ENCODE measurements at places on chromosomes 7 and 10.
A peak's percentile ranks its signal among the peaks of the same experiment; 100 is the strongest.

DNA sequence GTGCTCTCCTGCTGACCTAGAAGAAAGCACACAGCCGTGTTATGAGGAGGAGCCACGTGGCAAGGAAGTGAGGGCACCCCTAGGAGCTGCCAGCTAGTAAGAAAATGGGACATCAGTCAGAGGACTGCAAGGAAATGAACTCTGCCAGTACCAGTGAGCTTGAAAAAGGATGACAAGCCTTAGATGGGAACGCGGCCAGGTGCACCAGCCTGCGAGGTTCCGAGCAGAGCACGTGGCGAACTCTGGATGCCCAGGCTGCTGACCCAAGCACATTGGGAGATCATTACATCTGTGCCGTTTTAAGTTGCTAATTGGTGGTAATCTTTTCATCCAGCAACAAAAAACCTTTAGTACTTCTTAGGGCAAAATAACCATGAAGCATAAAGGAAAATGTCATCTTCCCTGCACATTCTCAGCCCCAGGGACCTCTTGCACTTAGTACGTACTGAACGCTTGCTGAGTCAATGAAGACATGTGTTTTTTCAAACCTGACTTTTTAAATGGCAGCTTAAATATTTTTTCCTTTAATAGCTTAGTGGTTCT lies 69.4 kb downstream of the AMZ1 start:
- peaks cover 72% of the 10 kb centered on the region for H3K36me3 ChIP-seq
- H3K4me3 ChIP-seq = peak overlapping the region; percentile 60
- H3K4me1 ChIP-seq = peaks cover 60% of the 10 kb centered on the region
- H3K27ac ChIP-seq = peak overlapping the region; percentile 96
- H3K27me3 ChIP-seq = no peaks in the 10 kb centered on the region
- no peak for ATAC-seq

- H3K4me1 ChIP-seq = peaks cover 44% of the 10 kb centered on the region
- ATAC-seq = peak; percentile 76
- H3K27ac ChIP-seq = peak overlapping the region; percentile 75
- H3K27me3 ChIP-seq = no peaks in the 10 kb centered on the region
- no peak overlapping the region for H3K4me3 ChIP-seq
Measured at GRCh38 chr10:88932539-88933256, 19.9 kb downstream of the ACTA2 start.

DNA sequence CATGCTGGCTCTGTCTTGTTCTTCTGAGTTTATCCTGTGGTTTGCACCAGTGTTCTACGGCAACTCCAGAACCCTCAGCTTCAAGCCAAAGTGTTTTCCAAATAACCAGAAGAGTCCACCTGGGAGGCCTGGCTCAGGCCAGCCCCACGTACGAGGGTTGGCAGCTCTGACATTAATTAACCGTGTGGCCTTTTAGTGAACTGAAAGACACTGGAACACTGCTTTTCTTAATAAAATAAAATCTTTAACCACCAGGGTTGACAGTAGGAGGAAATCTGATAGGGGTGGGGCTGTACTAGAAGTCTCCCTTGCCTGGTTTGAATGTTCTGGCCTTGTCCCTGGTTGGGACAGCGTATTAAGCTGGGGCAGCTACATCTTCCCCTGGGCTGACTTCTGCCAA lies 64.9 kb downstream of the SYPL1 start:
- H3K27me3 ChIP-seq = no peaks in the 10 kb centered on the region
- ATAC-seq = no peak
- no peaks in the 10 kb centered on the region for H3K36me3 ChIP-seq
- H3K27ac ChIP-seq = no peak overlapping the region

DNA sequence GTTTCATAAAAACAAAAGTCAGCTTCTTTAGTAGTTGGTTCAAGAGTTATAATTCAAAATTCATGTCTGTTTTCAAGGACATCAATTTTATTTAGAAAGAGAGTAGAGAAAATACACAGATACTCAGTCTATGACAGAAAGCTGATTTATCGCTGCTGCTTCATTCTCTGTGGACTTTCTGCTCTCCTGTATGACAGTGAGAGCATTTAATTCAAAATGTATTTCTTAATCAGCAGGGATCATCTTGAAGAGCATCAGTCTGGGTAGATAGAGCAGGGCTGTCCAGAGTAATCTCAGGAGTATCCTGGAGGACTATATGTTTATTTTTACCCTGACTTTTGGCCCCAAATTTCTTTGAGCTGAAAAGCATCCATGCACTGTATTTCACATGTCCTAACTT lies 1676.7 kb downstream of the REEP3 start:
- H3K36me3 ChIP-seq = no peaks in the 10 kb centered on the region
- H3K27ac ChIP-seq = no peak overlapping the region
- ATAC-seq = no peak
- H3K4me1 ChIP-seq = no peaks in the 10 kb centered on the region

DNA sequence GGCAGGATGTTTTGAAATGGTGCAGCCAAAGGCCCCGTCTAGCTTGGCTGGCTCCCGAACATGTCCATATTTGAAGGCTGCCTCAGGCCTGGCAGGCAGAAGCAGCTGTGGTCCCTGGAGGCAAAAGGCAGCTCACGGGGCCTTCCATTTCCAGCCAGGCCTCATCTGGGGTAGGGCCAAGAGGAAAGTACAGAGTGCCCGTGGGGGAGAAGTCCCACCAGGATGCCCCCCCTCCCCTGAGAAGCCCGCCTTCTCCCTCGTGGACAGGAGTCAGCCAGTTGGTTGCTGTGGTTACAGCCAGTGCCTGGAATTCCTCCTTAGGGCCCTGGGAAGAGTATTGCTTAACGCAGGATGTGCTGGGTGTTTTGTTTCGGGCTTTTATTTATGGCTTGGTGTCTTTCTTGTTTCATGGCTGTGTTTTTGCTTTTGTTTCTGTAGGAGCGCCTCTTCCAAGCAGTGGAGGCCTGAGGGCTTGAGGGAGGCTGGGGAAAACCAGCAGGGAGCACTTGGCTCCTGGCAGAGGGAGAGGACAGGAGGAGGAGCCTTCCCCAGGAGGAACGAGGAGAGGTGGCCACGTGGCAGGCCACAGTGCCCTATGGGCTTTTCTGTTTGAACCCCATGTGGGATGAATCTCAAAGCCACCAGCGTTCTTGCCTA lies 45.4 kb downstream of the CHST3 start:
- no peak overlapping the region for H3K4me3 ChIP-seq
- no peaks in the 10 kb centered on the region for H3K36me3 ChIP-seq
- ATAC-seq = no peak
- H3K27me3 ChIP-seq = peaks cover 25% of the 10 kb centered on the region
- no peak overlapping the region for H3K27ac ChIP-seq

- no peak overlapping the region for H3K27ac ChIP-seq
- H3K27me3 ChIP-seq = no peaks in the 10 kb centered on the region
- no peaks in the 10 kb centered on the region for H3K4me1 ChIP-seq
- H3K4me3 ChIP-seq = no peak overlapping the region
- no peaks in the 10 kb centered on the region for H3K36me3 ChIP-seq
- no peak for ATAC-seq
Measured at GRCh38 chr7:18064242-18064838, 36.7 kb upstream of the PRPS1L1 start.

GRCh38 chr10:11551916-11552602 lies 59.4 kb downstream of the USP6NL start:
- H3K4me1 ChIP-seq = peaks cover 74% of the 10 kb centered on the region
- H3K4me3 ChIP-seq = no peak overlapping the region
- peaks cover 11% of the 10 kb centered on the region for H3K36me3 ChIP-seq
- no peaks in the 10 kb centered on the region for H3K27me3 ChIP-seq
- no peak for ATAC-seq

DNA sequence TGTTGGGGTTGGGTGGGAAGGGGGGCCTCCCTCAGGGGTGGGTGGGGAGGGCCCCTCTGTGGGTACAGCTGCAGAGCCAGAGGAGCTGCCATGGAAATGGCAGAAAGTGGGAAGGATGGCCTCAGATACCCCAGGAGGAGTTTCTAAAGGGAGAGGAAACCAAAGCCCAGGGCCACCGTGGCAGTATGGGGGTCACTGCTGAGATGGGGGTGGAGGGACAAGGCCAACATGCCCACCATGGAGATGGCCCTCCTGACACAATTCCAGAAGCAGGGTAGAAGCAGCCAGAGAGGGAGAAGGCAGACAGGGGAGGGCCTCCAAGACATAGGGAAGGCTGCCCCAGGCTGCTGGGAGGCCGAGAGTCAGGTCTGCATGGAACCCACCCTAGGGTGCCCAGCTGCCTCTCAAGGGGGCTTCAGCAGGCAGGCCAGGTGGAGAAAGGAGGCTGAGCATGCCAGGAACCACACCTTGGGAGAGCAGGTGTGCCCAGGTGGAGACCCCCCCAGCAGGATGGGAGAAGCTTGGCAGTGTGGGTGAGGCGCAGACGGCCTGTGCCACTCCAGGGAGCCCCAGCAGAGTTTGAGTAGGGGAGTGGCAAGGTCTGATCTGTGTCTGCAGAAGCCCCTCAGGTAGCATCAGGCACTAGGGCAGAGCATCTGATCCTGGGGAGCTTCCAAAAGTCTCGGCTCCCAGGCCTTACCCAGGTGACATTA lies 146.8 kb downstream of the ARHGAP22 start:
- no peak overlapping the region for H3K27ac ChIP-seq
- H3K27me3 ChIP-seq = peaks cover 23% of the 10 kb centered on the region
- H3K4me1 ChIP-seq = peaks cover 18% of the 10 kb centered on the region
- no peaks in the 10 kb centered on the region for H3K36me3 ChIP-seq

DNA sequence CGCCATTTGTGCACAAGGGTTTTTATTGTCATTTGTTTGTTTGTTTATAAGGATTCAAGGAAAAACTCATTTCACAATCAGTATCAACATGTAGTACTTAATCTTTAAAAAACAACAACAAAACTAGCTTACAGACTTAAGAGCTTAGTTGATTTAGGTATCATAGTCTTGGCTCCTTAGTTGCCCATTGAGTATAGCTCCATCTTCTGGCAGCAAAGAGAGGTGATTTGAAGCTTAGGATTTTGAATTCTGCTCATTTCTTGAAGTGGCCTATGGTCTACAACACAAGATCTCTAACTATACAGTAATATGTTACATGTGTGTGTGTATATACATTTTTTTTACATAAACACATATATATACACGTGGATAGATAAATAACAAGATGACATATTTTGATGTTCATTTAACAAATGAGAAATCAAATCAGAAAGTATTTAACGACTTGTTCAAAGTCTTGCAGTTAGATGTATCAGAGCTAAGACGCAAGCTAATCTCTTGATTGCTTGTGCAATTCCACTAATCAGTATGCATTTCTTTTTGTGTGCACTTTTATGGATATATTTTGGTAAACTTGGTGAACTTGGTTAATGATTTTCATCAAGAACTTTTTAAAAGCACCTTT lies 307.3 kb downstream of the CAMK1D start:
- no peak overlapping the region for H3K4me3 ChIP-seq
- no peaks in the 10 kb centered on the region for H3K27me3 ChIP-seq
- H3K36me3 ChIP-seq = peaks cover 26% of the 10 kb centered on the region
- ATAC-seq = peak; percentile 63
- peaks cover 22% of the 10 kb centered on the region for H3K4me1 ChIP-seq

DNA sequence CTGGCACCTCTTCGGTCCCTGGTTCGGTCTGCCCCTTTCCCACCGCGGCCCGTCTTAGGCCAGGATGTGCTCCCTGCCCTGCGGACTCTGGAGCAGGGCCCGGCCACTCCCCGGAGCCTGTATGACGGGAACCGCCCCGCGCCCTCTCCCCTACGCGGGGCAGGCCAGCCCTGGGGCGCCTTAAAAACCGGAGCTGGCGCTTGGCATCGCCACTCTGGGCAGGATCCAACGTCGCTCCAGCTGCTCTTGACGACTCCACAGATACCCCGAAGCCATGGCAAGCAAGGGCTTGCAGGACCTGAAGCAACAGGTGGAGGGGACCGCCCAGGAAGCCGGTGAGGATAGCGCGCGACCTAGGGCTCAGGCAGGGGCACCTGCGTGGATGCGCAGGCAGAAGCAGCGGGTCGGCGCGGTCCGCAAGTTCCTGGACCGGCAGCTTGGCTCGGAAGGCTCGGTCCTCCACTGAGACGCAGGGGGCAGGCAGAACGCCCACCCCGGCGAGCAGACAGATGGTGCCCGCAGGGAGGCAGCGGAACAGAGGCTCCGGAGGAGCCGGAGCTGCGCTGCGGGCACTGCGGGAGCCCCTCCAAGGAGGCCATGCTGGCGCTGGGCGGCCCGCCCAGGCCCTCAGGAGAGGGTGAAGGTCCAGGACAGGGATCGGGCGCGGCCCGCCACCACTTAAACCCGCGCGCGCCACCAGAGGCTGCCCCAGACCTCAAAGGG lies at the start of gene ADIRF:
Gene ADIRF, plus strand, starts transcription at position 212 of the 723 bp plus-strand sequence. Its CDS starts 63 bp downstream, at position 275.
- H3K36me3 ChIP-seq = no peaks in the 10 kb centered on the region
- no peak for ATAC-seq
- H3K4me1 ChIP-seq = peaks cover 40% of the 10 kb centered on the region
- no peaks in the 10 kb centered on the region for H3K27me3 ChIP-seq
- H3K4me3 ChIP-seq = peak within 1 kb of the TSS; percentile 15

GRCh38 chr10:100847440-100847839 lies 65.3 kb upstream of the SLF2 start:
- no peak overlapping the region for H3K27ac ChIP-seq
- H3K4me1 ChIP-seq = no peaks in the 10 kb centered on the region

- peak; percentile 77 for ATAC-seq
- H3K36me3 ChIP-seq = peaks cover 6% of the 10 kb centered on the region
- H3K27ac ChIP-seq = peak overlapping the region; percentile 96
- peaks cover 72% of the 10 kb centered on the region for H3K4me1 ChIP-seq
- H3K27me3 ChIP-seq = no peaks in the 10 kb centered on the region
- peak overlapping the region; percentile 75 for H3K4me3 ChIP-seq
Measured at GRCh38 chr7:44637788-44638594, 31.6 kb downstream of the OGDH start.

GRCh38 chr7:95669513-95669912 lies 73.2 kb upstream of the PDK4 start:
- peak; percentile 82 for ATAC-seq
- H3K36me3 ChIP-seq = no peaks in the 10 kb centered on the region
- no peak overlapping the region for H3K27ac ChIP-seq
- peaks cover 16% of the 10 kb centered on the region for H3K27me3 ChIP-seq
- no peak overlapping the region for H3K4me3 ChIP-seq

- no peak overlapping the region for H3K27ac ChIP-seq
- ATAC-seq = no peak
- no peak overlapping the region for H3K4me3 ChIP-seq
- H3K4me1 ChIP-seq = no peaks in the 10 kb centered on the region
- no peaks in the 10 kb centered on the region for H3K36me3 ChIP-seq
Measured at GRCh38 chr7:31958226-31958625, 112.0 kb downstream of the PDE1C start.

- no peak overlapping the region for H3K27ac ChIP-seq
- no peaks in the 10 kb centered on the region for H3K36me3 ChIP-seq
- H3K4me3 ChIP-seq = no peak overlapping the region
- no peaks in the 10 kb centered on the region for H3K4me1 ChIP-seq
Measured at GRCh38 chr7:120097020-120097419, 176.0 kb upstream of the KCND2 start.

DNA sequence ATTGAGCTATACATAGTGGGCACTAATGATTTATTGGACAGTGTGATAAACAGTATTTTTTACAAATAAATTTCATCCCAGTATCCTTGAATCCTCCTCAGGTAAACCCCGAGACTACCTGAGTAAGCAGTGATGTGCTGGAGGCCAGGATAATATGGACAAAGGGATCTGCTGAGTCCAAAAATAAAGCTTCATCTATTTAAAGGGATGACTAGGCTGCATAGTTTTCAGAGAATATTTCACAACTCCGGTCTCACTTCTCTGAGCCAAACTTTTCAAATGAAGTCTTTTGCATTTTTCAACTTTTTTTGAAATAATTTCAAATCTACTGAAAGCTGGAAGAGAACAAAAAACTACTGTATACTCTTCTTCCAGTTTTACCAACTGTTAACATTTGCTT lies 2.5 kb downstream of the ACTR3B start:
- H3K27me3 ChIP-seq = no peaks in the 10 kb centered on the region
- H3K4me3 ChIP-seq = no peak overlapping the region
- H3K36me3 ChIP-seq = no peaks in the 10 kb centered on the region

Data from stimulated activated memory B cell treated with anti-CD40 and anti-IgM and Interleukin-4, amounts not matched to agents 10 μg/mL and 1 μg/mL and 100 μg/mL, for 72 hours (primary cell).